ENCODE measurements at places on chromosomes 7 and 10.

DNA sequence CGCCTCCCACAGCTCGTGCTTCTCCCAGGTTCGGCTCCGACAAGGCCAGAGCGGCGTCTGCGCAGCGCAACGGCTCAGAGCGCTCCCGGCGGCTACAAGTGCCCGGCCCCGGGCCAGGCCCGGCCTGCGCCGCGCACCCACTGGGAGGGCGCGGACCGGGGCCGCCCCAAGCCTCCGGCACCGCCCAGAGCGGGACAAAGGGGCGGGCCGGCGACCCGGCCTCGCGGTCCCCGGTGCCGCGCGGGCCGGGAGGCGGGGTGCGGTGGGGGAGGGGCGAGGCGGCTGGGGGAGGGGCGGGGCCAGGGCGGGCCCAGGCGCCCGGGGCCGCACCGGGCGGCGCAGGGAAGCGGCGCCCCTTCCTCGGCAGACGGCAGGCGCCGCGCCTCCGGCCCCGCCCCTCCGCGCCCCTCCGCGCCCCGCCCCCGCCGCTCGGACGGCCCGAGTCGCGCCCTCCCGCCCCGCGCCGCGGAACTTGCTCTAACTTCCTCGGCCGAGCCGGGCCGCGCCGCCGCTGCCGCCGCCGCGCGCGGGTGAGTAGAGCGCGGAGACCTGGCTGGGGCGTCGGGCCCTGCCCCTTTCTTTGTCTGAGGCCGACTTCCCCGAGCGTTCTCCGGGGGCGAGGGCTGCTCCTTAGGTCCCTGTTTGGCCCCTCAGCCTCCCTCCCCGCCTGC, at the start of gene TSPAN14:
TSS of gene TSPAN14 (plus strand) at position 469 of the 671 bp plus-strand sequence. CDS start 34,924 bp downstream, outside the sequence.
- DNase-seq = peak; percentile 65

DNA sequence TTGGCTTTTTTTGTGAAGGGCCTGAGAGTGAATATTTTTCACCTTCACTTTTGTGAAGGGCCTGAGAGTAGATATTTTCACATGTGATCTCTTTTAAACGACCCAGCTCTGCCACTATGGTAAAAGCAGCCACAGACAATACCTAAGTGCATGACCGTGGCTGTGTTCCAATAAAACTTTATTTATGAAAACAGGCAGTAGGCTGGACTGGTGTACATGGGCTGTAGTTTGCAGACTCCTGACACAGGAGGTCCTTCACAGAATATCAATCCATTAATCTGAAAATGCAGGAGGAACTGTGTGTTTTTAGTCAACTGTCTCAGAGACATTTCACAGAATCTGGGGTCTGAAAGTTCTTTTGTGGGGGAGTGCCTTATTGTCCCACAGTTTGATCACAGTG, 186.9 kb downstream of the PRKCQ start:
- DNase-seq = no peak

DNA sequence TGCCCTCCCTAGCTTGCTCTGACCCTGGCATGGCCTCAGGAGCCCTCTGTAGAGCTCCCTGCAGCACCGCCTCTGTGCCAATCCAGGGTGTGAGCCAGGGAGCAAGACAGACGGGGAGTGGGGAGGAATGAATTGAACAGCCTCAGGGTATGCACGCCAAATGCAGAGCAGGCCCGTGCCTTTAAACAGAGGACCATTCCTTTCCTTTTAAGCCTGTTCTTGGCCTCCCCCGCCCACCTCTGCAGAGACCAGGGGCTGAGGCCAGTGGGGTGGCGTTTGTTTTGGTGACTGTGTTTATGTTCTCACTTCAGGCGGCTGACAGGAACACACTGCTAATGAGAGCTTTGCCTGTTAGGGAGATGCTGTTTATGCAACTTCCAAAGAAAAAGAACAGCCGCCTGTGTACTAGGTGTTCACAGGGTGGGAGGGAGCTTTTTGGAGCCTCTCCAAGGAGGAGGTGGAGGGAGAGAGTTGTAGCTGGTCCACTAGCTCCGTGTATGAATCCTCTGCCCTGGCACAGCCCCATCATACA, 528.1 kb upstream of the DPP6 start:
- no peak for DNase-seq

- no peak for DNase-seq
These were observed 7.0 kb downstream of the NAT16 start for GRCh38 chr7:101172854-101173751.

DNA sequence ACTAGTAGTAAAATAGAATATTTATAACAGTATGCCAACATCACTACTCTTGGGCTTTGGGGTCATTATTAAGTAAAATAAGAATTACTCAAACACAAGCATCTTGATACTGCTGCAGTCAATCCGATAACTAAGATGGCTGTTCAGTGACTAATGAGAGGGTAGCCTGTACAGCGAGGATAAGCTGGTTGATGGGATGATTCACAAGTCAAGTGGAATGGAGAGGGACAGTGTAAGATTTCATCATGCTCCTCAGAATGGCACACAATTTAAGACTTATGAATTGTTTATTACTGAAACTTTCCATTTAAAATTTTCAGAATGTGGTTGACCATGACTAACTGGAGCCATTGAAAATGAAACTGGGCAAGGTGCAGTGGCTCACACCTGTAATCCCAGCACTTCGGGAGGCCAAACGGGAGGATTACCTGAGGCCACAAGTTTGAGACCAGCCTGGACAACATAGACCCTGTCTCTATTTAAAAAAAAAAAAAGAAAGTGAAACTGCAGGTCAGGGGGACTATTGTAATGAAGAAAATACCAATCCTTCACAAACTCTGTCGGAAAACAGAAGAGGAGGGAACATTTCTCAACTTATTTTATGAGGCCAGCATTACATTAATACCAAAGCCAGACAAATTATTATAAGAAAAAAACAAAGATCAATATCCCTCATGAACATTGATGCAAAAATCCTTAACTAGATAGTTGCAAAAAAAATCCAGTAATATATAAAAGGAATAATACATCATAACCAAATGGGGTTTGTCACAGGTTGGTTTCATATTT, 11.2 kb downstream of the AVL9 start:
- DNase-seq = no peak

DNA sequence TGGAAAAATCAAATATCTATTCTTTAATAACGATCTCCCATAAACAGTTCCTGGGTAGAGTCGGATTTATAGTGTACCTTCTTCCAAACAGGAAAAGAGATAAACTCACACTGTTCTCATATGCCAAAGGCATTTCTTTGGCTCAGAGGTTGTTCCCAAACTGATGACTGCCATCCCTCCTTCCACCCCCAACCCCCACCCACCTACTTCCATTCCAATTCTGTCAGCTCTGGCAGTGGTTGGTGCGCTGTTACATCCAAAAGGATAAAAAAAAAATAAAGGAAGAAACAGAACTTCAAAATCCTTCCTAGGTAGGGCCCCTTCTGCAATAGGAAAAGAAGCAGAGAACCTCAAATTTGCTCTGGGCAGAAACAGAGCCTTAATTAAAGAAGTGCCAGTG, 104.7 kb downstream of the DGKI start:
- no peak for DNase-seq

GRCh38 chr7:82162289-82162688, 281.3 kb downstream of the CACNA2D1 start:
- no peak for DNase-seq

- no peak for DNase-seq
These were observed 111.9 kb upstream of the RPA3 start for GRCh38 chr7:7830122-7830878.

GRCh38 chr10:102726274-102726673, 11.8 kb downstream of the SFXN2 start:
- no peak for DNase-seq

DNA sequence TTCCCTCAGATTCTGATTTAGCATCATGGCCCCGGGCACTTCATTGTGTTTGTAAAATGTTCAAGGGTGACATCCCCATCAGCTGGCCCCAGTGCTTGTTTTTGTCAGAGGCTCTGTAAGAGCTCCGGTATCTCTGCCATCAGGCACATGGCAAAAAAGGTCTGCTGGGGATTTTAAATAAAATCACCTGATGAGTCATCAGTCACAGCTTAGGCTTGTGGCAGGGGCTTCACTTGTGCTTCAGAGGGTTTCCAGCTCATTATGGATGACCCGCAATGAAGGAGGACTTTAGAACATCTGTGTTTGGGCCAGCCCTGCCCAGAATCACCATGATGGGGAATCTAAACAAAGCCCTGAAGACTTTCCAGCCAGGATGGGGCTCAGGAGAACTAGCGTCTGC, 259.9 kb downstream of the ZEB1 start:
- no peak for DNase-seq

DNA sequence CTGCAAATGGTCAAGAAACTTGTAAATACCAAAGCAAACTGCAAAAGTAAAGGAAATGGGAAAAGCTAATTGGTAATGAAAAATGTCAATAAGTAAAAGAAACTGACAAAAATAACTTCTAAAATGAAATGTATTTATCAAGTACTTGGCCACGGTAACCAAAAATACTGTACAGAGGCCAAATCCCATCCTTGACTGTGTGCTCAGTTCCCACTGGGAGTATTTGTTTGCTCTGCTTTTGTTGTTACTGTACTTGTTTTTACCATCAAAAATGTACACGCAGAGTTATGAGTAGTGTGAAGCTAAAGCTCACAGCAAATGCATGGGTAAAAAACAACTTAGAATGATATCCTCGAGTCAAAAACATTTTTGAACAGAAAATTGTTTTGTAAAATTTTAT, 31.1 kb downstream of the ENKUR start:
- no peak for DNase-seq

GRCh38 chr7:68542831-68543230, 1055.4 kb upstream of the AUTS2 start:
- DNase-seq = no peak

DNA sequence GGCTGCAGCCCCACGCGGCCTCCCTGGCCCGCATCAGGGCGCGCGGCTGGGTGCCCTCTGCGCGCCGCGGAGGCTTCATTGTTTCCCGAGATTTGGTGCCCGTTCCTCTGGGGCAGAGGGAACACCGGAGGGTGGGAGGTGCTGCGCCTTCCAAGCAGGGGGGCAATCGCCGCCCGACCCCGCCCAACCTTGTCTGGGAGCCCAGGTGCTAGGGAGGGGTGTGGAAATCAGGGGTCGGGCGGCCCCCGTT, 1.0 kb upstream of the NRP1 start:
- DNase-seq = no peak

DNA sequence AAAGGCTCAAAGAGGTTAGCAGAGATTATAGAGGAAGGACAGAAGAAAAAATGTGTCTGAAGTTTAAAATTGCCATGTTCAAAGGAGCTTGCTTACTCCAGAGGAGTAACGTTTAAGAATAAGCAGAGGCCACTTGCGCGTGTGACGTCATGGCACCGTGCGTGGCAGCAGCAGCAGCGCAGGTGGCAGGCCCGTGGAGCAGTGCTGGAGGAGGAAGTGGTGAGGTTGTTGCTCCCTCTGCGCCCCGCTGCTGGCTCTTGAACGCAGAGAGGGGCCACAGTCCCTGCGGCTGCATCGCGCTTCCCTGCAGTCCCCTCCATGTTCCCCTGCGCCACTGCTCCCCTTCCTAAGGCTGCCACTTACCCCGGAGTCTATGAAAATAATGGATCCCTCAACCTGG, 37.5 kb downstream of the GDI2 start:
- peak; percentile 58 for DNase-seq
